Stimulated activated CD4-positive, alpha-beta T cell treated with anti-CD3 and anti-CD28 coated beads, Interleukin-4, amount 100 ng/mL, for 48 hours (primary cell): ENCODE measurements at places on chromosomes 2 and 18.

- DNase-seq, result no peak
Measured at GRCh38 chr2:164642268-164642667, 21.0 kb upstream of the GRB14 start.

DNA sequence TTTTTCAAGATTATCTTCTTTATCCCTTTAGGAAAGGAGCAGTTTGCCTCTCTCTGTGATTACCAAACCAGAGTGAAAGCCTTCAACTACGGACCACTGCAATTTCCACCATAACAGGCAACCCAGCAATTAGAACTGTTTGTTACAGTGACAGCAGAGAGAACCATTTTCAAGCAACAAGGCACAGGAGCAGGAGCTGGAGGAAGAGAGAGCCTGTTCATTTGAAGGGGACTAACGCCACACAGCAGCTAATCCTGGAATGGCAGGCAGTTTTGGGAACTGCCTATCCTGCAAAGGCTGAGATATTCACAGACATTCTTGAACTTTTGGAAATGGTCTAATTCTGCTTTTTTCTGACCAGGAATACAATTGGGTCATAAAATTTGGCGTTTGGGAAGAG, 1541.9 kb upstream of the PIK3C3 start:
- no peak for DNase-seq

DNA sequence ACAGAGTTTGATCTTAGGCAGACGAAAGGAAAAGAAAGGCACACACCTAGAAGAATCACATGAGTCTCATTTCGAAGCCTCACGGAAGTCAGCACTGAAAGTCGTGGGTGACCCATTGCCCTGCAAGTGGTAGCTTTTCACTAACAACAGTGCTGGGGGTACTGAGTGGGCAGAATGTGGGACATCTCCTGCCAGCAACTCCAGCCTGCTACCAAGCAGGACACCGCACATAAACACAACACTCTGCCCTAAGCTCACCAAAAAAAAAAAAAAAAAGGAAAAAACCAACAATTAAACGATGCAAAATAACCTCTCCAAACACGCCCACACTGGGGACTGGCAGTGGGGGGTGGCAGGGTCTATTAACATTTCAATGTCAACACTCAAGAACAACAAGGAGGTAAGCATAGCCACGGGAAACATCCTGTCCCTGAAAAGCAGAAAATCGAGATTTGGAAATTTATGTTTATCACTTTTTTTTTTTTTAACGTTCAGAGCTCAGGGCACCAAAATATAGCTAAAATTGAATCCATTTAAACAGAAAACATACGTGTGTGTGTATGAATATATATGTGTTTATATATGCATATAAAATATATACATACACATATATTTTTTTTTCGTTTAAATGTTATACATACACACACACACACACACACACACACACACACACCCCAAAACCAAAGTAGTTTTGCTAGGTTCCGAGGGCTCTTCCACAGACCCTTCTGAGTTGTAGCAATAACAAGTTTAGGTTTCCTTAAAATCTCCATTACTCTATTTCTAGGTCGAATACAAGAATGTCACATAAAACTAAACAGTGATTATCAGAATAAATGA, 2.2 kb downstream of the INO80D start:
- no peak for DNase-seq

GRCh38 chr2:10978090-10978670, 66.4 kb downstream of the KCNF1 start:
- DNase-seq, result no peak

DNA sequence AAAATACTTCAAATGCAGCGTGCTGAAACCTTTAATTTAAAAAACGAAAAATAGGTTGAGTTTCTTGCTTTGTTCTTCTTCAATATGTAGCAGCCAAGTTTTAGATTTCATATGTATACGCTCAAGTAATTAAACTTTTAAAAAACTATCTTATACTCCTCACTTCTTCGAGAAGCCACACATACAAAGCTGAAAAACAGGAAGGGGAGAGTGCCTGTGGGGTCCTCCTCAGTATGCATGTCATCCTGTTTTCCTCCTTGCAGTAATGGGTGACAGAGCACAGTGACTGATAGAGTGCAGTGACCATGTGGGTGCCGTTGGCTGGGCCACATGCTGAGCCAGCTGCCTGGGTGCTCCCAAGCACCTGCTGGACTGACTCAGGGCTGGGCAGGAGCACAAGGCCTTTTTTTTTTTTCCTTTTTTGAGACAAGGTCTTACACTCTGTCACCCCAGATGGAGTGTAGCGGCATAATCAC, 33.3 kb downstream of the UXS1 start:
- no peak for DNase-seq
